Gastroesophageal sphincter (tissue), 4 donors: ENCODE measurements at places on chromosomes 3 and 15.

DNA sequence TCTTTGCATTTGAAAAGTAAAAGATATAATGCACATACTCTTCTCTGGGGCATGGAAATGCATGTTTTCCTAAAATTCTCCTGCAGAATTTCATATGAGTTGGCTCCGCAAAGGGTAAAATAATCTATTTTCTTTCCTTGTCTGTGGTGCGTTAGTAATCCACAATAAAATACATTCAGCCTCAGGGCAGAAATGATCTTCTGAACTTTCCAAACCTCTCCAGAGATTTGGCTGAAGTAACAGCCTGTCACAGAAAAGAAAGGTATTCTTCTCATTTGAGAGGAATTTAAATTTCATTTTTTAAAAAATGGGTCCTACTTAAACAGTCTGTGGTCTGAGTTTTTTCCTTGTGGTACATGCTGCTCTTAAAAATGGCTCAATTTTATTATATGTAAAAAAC, 182.7 kb upstream of the DCBLD2 start:
- ATAC-seq: no peak

DNA sequence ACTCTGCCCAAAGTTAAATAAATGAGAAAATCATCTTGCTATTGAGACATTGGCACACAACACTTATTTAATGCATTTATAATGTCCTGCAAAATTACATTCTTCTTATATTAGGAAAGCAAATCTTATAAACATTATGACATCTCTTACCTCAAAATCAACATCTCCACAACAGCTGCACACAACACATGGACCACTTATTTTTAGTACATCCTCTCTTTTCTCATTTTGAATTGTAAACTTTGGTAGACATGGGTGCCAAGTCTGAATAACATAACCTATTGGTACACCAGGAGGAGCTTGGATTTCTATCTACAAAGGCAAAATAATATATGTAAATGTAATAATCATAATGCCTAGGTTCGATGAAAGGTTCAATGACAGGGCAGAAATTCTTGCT, 23.0 kb downstream of the PLSCR1 start:
- no peak for ATAC-seq

- no peak for ATAC-seq
Observed at GRCh38 chr15:68389936-68390817, 41.8 kb downstream of the ITGA11 start.

- no peak for ATAC-seq
Observed at GRCh38 chr15:90074916-90075315, 27.4 kb downstream of the IDH2 start.

DNA sequence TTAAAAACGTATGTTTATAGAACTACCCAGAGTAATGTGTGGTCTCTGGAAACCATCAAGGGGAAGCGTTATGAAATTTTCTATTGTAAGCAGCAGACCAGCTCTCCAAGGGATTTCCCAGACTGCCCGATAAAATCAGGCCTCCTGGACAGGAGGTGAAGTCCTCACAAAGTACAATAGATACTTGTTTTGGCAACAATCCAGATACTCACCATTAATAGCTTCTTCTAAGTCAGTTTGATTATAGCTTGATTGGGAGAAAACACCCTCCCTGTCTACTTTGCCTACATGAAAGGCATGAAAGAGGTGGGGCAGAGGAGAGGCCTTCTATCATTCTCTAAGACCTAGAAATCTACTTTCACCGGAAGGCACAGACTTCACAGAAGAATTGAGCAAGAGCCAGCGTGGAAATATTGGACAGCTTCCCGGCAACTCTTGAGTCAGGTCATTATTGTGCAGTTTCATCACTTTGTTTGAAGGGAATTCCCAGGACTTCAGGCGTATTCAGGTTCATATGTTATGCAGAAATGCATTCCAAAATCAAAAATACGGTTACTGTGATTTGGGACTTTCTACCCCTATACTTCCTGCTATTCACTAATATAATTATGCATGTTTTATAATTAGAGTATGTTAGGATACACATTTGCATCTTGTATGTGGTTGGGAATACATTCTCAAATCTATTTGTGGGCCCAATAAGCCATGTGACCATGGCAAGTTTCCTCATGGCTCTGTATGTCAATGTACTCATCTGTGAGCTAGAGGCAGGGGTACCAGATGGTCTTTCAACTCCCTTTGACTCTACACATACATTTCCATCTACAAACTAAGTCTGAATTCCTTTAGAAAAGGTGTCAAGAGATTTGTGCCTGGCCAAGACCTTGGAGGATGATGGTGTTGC, 103.5 kb downstream of the CD47 start:
- peak; percentile 92 for ATAC-seq

DNA sequence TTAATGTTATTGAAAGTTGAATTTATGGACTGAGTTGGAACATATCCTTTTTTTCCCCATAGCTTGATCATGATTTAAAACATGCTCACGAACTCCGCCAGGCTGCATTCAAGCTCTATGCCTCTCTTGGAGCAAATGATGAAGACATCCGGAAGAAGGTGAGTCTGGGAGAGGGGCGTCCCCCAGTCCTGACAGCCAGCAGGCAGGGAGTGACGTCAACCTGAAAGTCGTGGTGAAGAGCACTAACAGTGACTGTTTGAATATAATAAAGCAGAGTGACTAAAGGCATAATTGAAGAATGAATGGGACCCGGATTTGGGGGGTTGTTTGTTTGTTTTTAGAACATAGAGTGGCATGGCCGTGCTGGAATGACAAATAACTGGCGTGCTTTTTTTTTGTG, 57.9 kb downstream of the ARMC8 start:
- ATAC-seq: no peak

DNA sequence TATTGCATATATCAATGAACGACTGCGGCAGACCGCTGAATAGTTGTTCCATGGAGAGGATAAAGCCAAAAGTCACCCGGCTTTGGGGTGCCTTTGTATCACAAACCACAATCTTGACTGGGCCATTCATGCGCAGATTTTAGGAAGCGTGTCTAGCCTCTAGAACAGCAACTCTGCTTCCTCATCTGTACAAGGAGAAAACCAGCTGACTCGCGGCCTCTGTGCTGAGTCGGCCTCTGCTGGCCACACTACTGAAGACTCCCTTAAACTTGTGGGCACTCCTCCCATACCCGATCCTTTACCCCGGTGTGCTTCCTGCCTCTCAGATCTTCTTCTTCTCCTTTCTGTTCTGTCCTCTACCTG, 872 bp downstream of the DLEC1 start:
- ATAC-seq: peak; percentile 84

- no peak for ATAC-seq
Observed at GRCh38 chr3:128001576-128001975, 50.7 kb upstream of the SEC61A1 start.

GRCh38 chr15:88431441-88431840, 35.7 kb downstream of the MRPL46 start:
- ATAC-seq: no peak

- no peak for ATAC-seq
Observed at GRCh38 chr3:26292780-26293179, 329.8 kb upstream of the LRRC3B start.

- no peak for ATAC-seq
Observed at GRCh38 chr3:51992017-51992682, 3.5 kb downstream of the RPL29 start.
